Hair follicular keratinocyte (primary cell): ENCODE measurements at places on chromosomes 2 and 18. TPM values are rescaled to one million over a fixed set of nuclear protein-coding genes. Genes with fewer than 3 reads are reported as not detected.

Gene CFAP65
- total RNA-seq = not detected in 2 replicates

Gene TMEM169
- total RNA-seq = under 0.01 and 0.08 TPM in 2 replicates

Gene SRD5A2
- not detected in 2 replicates for total RNA-seq

Gene CFC1
- not detected in 2 replicates for total RNA-seq

Gene NCKAP5
- 1.3 and 1.7 TPM in 2 replicates for total RNA-seq

Gene SLC4A5
- total RNA-seq = not detected in 2 replicates

Gene SKOR2
- not detected in 2 replicates for total RNA-seq

Gene MAPK4
- not detected in 2 replicates for total RNA-seq

Gene RAX
- total RNA-seq = not detected in 2 replicates

Gene HRH4
- total RNA-seq = 0.08 TPM in 1 of 2 replicates, not detected in the other

Gene COLEC12
- total RNA-seq = 0.38 TPM in 1 of 2 replicates, not detected in the other

Gene CRACDL
- 0.23 and 0.80 TPM in 2 replicates for total RNA-seq

Gene LHCGR
- total RNA-seq = not detected in 2 replicates

Gene CAVIN2
- 0.16 and 2.9 TPM in 2 replicates for total RNA-seq

Gene ALPG
- not detected in 2 replicates for total RNA-seq

Gene EPB41L3
- total RNA-seq = 0.15 TPM in 1 of 2 replicates, not detected in the other

Gene CREG2
- 0.31 and 0.53 TPM in 2 replicates for total RNA-seq
